Esophagus squamous epithelium (tissue), 5 donors: ENCODE measurements at places on chromosomes 2 and 18.

- DNase-seq = no peak
Observed at GRCh38 chr2:217625557-217626169, 377.1 kb downstream of the TNS1 start.

GRCh38 chr2:161131074-161131680, 29.1 kb upstream of the TANK start:
- no peak for DNase-seq

GRCh38 chr2:88754585-88755320, 63.3 kb downstream of the RPIA start:
- DNase-seq = no peak

- no peak for DNase-seq
Observed at GRCh38 chr2:227853765-227854271, 17.6 kb upstream of the DAW1 start.

DNA sequence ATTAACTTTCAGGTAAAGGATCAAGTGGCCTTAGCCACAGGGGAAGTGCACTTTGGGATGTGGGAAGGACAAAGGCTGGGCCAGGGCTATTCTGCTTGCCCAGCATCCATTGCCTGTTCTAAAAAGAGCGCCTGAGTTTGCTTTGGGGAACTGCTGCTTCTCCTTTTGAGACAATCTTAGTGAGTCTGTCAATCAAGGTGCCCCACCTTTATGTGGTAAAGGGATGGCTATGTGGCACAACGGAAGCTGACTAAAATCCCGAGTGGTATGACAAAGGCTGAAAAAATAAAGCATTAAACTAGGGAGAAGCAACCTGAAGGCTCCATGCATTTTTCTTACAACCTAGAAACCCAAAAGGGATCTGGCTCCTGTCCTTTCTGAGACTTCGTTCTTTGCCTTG, 540.5 kb downstream of the SLC4A3 start:
- DNase-seq = no peak

- DNase-seq = no peak
Observed at GRCh38 chr2:62192811-62193210, 3.1 kb upstream of the B3GNT2 start.
